T-cell (primary cell): ENCODE measurements at places on chromosomes 4 and X. TPM values are rescaled to one million over a fixed set of nuclear protein-coding genes. Genes with fewer than 3 reads are reported as not detected.

Gene CLGN
- total RNA-seq = not detected

DNA sequence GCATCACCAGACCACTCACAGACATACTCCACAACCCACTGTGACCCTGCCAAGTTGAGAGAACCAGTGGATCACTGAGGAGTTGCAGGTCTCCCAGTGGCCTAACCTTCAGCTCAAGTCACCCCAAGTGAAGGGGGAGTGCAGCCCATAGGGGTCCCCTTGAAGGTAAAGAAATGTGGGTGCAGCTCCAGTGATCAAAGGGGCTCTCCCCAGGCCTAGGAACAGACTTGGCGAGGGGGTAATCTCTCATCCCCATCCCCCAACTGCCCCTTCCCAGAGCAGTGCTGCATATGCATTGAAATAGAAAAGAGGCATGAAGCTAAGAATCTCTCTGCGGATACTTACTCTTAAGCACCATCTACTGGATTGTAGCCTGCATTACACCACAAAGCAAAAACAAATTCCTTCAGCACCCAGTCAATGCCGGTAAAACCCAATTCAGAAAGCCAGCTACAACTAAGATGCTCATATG is 27.0 kb downstream of the MAGEE1 start:
- H3K4me3 ChIP-seq = no peak overlapping the region
- no peaks in the 10 kb centered on the region for H3K36me3 ChIP-seq
- no peaks in the 10 kb centered on the region for H3K4me1 ChIP-seq
- H3K27ac ChIP-seq = no peak overlapping the region
- no peaks in the 10 kb centered on the region for H3K27me3 ChIP-seq
- DNase-seq = no peak

Gene MYOZ2
- total RNA-seq = not detected

GRCh38 chr4:114613560-114613959 is 15.0 kb downstream of the UGT8 start:
- H3K4me3 ChIP-seq = no peak overlapping the region
- no peak overlapping the region for H3K27ac ChIP-seq
- no peaks in the 10 kb centered on the region for H3K4me1 ChIP-seq
- no peaks in the 10 kb centered on the region for H3K36me3 ChIP-seq
- H3K27me3 ChIP-seq = no peaks in the 10 kb centered on the region

Gene SPATA18
- total RNA-seq = 0.36 TPM

Gene PRDM5
- total RNA-seq = 0.51 TPM

DNA sequence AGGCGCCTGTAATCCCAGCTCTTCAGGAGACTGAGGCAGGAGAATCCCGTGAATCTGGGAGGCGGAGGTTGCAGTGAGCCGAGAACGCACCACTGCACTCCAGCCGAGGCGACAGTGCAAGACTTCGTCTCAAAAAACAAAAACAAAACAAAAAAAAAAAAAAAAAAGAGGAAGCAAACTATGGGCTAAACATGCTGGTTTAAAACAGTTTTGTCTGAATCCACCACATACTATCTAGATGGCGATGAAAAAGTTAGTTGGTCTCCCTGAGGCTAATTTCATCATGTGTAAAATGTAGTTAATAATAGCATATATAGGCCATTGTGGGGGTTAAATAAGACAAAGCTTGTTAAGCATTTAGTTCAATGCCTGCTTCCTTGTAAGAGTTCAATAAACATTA is 451.1 kb downstream of the RPA4 start:
- no peaks in the 10 kb centered on the region for H3K4me1 ChIP-seq
- DNase-seq = no peak
- H3K36me3 ChIP-seq = no peaks in the 10 kb centered on the region
- H3K4me3 ChIP-seq = no peak overlapping the region
- H3K27ac ChIP-seq = no peak overlapping the region

DNA sequence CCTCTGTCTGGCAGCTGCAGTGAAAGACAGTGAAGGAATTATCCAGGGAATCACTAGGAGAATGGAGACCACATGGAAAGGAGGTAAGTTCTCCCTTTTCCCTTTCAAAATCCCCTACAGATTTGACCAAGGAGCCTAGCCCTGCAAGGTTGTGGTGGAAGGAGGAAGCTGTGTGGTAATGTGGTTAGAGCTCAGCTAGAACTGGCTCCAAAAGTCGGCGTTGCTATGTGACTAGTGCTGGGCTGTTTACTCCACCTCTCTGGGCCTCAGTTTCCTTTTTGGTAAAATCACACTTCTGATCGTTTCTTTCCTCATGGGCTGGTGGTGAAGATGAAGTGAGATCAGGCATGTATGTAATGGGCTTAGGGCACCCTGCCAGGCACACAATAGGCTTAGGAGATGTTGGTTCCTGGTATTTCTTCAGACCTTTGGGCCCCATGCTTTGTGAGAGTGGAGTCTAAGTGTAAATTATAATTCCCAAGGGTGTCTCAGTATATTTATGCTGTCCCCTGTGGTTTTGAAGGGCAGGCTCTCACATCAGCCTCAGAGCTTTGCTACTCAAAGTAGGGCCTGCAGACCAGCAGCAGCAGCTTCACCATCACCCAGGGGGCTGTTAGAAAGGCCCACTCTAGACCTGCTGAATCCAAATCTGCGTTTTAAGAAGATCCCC is 183.7 kb upstream of the BCOR start:
- no peaks in the 10 kb centered on the region for H3K27me3 ChIP-seq
- H3K4me1 ChIP-seq = peaks cover 4% of the 10 kb centered on the region
- H3K36me3 ChIP-seq = no peaks in the 10 kb centered on the region
- peak; percentile 2 for DNase-seq

Gene STS
- 1.3 TPM for total RNA-seq

GRCh38 chrX:43882294-43882681 is at the start of gene MAOB:
Gene MAOB, minus strand, starts transcription at chrX:43882450. Its CDS starts 151 bp downstream, at chrX:43882299.
- H3K4me1 ChIP-seq = peaks cover 5% of the 10 kb centered on the region
- peak within 1 kb of the TSS; percentile 10 for H3K4me3 ChIP-seq
- no peak for DNase-seq
- H3K27me3 ChIP-seq = peaks cover 3% of the 10 kb centered on the region
- no peak within 1 kb of the TSS for H3K27ac ChIP-seq
- H3K36me3 ChIP-seq = no peaks in the 10 kb centered on the region

Gene SPIN3
- total RNA-seq = 20.0 TPM

Gene PDE6B
- 14.2 TPM for total RNA-seq

Gene DCX
- not detected for total RNA-seq

Gene HTN1
- total RNA-seq = not detected

- no peak overlapping the region for H3K27ac ChIP-seq
- H3K4me3 ChIP-seq = no peak overlapping the region
- no peaks in the 10 kb centered on the region for H3K4me1 ChIP-seq
- no peaks in the 10 kb centered on the region for H3K27me3 ChIP-seq
- DNase-seq = no peak
- H3K36me3 ChIP-seq = no peaks in the 10 kb centered on the region
These were observed 1440.2 kb downstream of the ADGRL3 start for GRCh38 chr4:62640296-62640695.

- peaks cover 4% of the 10 kb centered on the region for H3K36me3 ChIP-seq
- peaks cover 10% of the 10 kb centered on the region for H3K4me1 ChIP-seq
- no peak for DNase-seq
- no peak overlapping the region for H3K4me3 ChIP-seq
These were observed 106.5 kb downstream of the NYX start for GRCh38 chrX:41553688-41554087.

DNA sequence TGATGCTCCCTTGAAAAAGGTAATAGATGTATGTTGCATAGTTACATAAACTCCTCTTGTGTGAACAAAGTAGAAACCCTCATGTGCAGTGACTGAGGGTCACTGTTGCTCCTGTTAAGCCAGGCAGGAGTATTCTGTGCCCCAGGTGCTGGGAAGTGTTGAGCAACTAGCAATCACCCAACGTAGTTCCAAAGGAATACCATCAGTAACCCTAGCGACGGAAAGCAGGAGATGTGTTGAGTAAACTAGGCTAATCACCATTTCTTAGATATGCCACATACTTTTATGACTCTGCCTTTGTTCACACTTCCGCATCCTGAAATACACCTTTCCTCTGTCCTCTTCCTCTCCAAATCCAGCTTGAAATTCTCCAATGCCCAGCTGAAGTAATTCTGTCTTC is 50.9 kb upstream of the TAB3 start:
- DNase-seq = no peak
- no peak overlapping the region for H3K4me3 ChIP-seq
- no peaks in the 10 kb centered on the region for H3K4me1 ChIP-seq
- no peaks in the 10 kb centered on the region for H3K27me3 ChIP-seq
- no peaks in the 10 kb centered on the region for H3K36me3 ChIP-seq

DNA sequence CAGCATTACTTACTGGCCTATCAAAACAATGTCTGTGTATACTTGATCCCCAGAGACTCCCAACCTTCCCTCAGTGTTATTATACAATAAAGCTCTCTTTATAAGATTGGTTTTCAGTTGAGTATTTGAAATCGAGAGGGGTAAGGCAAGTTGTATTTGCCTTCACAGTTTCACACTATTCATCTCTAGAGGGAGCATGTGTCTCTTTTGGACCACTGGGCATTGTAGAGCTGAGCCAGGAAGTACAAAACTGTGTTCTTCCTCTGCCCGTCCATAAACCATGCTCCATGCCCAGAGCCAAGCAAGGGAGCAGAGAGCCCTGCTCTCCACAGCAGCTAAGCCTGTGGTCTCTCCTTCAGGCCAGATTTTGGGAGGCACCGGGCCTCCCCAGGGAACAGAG is 61.5 kb upstream of the HHIP start:
- no peaks in the 10 kb centered on the region for H3K27me3 ChIP-seq
- no peak for DNase-seq
- H3K36me3 ChIP-seq = no peaks in the 10 kb centered on the region
- no peak overlapping the region for H3K27ac ChIP-seq
- H3K4me3 ChIP-seq = no peak overlapping the region

Gene DDIT4L
- total RNA-seq = not detected

DNA sequence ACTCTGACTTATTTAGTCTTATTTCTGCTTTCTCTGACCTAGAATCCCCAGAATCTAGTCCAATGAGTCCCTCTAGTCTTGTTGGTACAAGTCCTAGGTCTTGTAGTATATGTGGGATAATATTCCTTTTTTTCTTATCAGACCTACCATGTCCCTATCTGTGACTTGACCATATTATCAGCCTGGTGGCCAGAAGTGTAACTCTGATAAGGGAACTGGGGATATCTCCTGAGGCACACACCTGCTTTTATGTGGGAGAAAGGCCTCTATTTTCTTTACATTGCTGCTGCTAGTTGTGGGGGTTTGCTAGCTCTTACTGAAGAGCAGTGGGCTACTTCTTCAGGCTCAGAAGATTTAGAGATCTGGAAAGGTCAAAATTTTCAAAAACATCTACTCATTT is 38.6 kb downstream of the CFAP299 start:
- H3K27me3 ChIP-seq = no peaks in the 10 kb centered on the region
- H3K36me3 ChIP-seq = no peaks in the 10 kb centered on the region
- no peaks in the 10 kb centered on the region for H3K4me1 ChIP-seq
- H3K4me3 ChIP-seq = no peak overlapping the region
- DNase-seq = no peak

Gene GAGE1
- total RNA-seq = not detected

Gene PASD1
- not detected for total RNA-seq

GRCh38 chr4:26105815-26106699 is 192.0 kb downstream of the SMIM20 start:
- H3K27ac ChIP-seq = no peak overlapping the region
- no peaks in the 10 kb centered on the region for H3K4me1 ChIP-seq
- no peak for DNase-seq
- H3K27me3 ChIP-seq = no peaks in the 10 kb centered on the region

DNA sequence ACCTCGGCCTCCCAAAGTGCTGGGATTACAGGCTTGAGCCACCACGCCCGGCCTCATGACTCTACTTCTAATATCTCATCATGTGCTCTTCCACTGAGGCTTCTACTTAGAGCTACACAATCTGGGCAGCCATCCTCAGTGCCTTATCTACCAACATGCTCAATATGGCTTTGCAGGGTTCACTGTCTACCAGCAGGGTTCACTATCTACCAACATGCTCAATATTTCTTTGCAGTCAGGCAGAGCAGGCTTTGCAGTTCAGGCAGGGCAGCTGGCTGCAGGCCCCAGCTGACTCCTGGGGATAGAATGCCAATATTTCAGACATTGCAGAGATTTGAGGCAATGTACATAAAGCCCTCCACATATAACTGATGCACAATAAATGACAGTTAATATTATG is 47.5 kb downstream of the PKD2 start:
- no peak overlapping the region for H3K27ac ChIP-seq
- H3K4me1 ChIP-seq = no peaks in the 10 kb centered on the region
- H3K36me3 ChIP-seq = peaks cover 11% of the 10 kb centered on the region
- no peaks in the 10 kb centered on the region for H3K27me3 ChIP-seq

GRCh38 chr4:52057196-52057595 is 6.1 kb downstream of the SPATA18 start:
- no peak overlapping the region for H3K4me3 ChIP-seq
- H3K4me1 ChIP-seq = peaks cover under 1% of the 10 kb centered on the region
- H3K36me3 ChIP-seq = no peaks in the 10 kb centered on the region
- DNase-seq = no peak
- H3K27ac ChIP-seq = no peak overlapping the region

Gene ITGB1BP2
- total RNA-seq = 3.0 TPM

- no peak overlapping the region for H3K4me3 ChIP-seq
- no peaks in the 10 kb centered on the region for H3K36me3 ChIP-seq
- peaks cover 3% of the 10 kb centered on the region for H3K4me1 ChIP-seq
- H3K27ac ChIP-seq = no peak overlapping the region
- no peak for DNase-seq
These were observed 96.3 kb downstream of the GEMIN8 start for GRCh38 chrX:13933352-13933751.

- H3K27me3 ChIP-seq = no peaks in the 10 kb centered on the region
- peak overlapping the region; percentile 100 for H3K4me3 ChIP-seq
- H3K27ac ChIP-seq = peak overlapping the region; percentile 97
- peaks cover 37% of the 10 kb centered on the region for H3K4me1 ChIP-seq
These were observed 669 bp downstream of the IRF2 start for GRCh38 chr4:184473499-184474262.

- no peak overlapping the region for H3K4me3 ChIP-seq
- no peaks in the 10 kb centered on the region for H3K36me3 ChIP-seq
- no peaks in the 10 kb centered on the region for H3K4me1 ChIP-seq
- H3K27me3 ChIP-seq = no peaks in the 10 kb centered on the region
- no peak overlapping the region for H3K27ac ChIP-seq
These were observed 149.8 kb upstream of the ARHGEF9 start for GRCh38 chrX:63934791-63935190.
